ENCODE measurements at places on chromosomes 5 and 9.

GRCh38 chr5:108528655-108529054 lies 146.8 kb upstream of the FBXL17 start:
- DNase-seq = no peak

GRCh38 chr9:125323615-125324014 lies 62.0 kb downstream of the GAPVD1 start:
- DNase-seq = no peak

GRCh38 chr5:124395287-124395686 lies 351.2 kb downstream of the ZNF608 start:
- no peak for DNase-seq

- DNase-seq = no peak
Observed at GRCh38 chr9:134554373-134555093, 87.1 kb upstream of the COL5A1 start.

DNA sequence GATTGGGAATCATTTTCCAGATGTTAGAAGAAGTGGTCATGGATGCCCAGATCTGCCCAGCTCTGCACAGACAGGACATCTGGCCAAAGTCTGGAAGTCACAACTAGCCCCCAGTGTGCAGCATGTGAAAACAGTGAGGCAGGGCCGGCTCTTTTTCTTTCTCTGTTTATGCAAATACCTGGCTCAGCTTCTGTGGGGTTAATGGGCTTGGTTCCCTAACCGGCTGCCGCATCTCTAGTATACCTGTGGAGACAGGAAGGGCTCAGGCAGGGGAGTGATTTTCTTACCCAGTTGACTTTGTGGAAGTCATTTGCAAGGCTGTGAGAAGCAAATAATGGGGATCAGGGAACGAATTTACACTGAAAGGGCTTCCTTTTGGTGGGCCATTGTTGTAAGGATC lies 254.8 kb upstream of the PANK3 start:
- DNase-seq = no peak

- DNase-seq = no peak
Observed at GRCh38 chr5:50964746-50965653, 298.6 kb downstream of the PARP8 start.

GRCh38 chr5:68214482-68215207 lies 911 bp upstream of the PIK3R1 start:
- no peak for DNase-seq

DNA sequence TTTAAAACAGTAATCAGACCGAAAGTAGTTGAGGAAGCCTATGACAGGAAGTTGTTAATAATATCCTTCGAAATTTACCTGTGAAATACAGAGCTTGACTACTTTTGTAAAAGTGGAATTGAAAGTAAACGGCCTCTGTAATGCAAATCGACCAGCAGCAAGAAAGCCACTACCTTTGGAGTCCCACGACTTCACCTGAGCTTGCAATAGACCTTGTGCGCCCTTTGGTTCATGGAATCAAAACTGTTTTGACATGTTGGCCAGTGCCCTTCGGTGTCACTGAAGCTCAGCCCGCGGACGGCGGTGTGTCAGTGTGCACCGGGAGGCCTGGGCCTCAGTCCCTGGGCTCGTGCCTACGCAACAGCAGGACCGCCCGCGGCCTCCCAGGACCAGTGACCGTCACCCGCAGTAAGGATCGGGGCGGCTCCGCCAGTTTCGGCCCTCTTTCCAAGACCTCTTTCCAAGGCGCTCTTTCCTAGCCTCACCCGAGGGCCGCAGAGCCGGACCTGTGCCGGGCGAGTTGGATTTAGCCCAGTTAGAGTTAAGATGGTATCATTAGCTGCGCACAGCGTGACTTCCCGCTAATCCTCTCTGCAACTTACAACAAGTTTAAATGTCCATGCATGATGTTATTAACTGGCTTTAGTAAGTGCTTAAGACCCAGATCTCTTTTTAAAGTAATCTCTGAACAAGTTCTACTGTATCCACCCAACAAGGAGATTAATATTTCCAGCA lies 223.3 kb downstream of the MEF2C start:
- DNase-seq = no peak

DNA sequence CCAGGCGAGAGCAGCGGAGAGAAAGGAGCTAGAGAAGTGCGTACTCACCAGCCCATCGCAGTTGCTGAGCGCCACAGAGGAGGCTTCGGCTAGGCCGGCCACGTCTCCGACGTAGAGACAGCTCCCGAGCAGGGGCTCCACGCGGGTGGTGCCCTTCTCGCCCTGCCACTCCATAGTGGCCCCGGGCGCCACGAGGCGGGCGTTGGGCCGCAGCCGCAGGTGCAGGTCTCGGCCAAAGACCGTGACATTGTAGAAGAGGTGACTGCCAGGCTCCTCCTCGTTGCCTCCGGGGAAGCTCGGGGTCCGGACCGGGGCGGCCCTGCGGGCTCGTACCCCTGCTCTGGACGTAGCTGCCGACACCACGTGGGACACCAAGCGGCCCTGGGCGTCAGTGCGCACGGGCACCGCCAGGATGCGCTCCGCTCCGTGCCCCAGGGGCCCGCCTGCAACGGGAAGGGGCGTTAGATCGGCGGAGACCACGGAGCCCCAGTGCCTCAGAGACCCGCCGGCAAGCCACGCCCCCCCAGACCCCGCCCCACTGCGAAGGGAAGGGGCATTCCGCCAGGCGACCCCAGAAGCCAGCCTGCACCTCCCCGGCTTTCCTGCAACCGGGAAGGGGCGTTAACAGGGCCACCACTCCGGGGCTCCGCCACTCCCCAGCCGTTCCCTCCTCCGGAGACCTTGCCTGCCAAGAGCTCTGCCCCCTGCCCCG lies 1.4 kb downstream of the ADAMTS2 start:
- DNase-seq = no peak

DNA sequence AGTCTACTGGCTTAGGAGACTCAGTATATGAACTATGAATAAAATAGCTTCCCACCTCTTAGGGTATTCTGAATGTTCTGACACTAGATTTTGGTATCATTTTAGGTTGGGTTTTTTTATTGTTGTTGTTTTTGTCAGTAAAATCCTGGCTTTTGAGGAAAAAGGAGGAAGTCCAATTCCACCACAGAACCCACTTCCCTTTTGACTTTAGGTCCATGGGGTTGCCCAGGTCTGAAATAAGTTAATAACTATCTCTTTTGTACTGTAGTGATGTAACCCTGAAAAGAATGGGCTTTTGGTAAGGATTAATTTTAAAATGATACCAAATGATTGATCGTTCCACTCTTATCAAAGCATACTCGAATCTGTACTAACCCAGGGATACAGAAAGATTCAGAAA lies 29.1 kb upstream of the IL12B start:
- no peak for DNase-seq

DNA sequence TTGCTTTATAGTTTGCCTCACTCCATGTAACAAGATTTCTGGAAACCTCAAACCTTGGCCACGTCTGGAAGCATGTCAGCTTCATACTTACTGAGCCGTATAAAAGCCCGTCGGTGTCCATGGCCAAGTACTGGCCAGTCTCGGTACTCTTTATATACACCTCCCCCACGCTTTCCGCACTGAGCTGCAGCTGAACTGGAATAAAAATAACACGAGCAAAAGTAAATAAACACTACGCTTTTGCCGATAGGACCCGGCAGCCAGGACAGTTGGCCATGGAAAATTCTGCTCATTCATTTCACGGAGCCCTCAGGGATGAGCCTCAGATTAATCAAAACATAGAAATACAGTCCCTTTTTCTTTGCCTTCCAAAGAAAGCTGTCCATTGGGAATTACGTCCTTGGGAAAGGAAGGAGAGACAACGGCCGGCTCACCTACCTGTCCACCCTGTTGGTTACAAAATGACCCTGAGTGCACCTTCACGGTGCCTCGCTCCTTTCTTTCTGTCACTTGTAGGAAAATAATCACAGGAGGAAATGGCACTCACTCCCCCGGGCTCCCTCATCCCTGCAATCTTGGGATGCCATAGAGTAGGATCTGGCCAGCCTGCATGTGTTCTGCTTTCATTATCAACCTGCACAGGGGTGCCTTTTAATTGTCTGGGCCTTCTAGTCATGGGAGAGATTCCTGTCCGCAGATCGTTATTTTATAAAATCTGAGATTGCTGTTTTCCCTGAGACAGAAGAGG lies 85.1 kb downstream of the FGF1 start:
- no peak for DNase-seq

GRCh38 chr5:39399135-39400036 lies 25.4 kb downstream of the DAB2 start:
- peak; percentile 90 for DNase-seq

- DNase-seq = peak; percentile 7
Observed at GRCh38 chr5:104344809-104345208, 782.2 kb upstream of the NUDT12 start.

- DNase-seq = no peak
Observed at GRCh38 chr9:81530310-81530810, 159.0 kb downstream of the TLE1 start.

GRCh38 chr5:54595721-54596120 lies 78.2 kb downstream of the SNX18 start:
- no peak for DNase-seq

DNA sequence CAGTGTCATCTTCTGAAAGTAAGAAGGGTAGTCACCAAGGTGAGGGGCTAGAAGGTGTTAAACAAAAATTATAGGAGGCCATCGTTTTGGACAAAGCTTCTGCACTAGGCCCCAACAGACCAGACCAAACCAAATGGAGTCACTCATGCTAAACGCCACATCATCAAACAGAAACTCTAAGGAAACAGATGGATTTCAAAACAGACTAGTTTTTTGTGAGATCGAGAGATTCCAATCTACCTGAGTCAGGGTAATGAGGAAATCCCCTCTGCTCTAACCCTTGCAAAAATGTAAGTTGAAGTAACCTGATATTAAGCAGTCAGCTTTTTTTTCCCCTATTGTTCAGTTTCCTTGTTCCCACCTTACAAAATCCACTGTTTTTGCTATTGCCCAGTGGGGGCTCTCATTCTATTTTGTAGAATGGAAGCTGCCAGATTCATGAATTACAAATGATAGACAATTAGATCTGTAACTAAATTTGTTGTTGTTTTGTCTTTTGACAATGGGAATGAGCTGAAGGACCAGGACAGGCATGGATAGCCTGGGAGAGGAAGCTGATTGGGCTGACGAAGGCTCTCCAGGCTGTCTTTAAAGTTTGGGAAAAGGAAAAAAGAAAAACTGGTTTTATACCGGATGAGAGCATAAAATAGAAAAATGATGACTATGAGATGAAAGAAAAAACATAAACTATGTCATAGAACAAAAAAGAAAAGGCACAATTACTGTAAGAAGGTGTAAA lies 94.7 kb upstream of the ADAMTSL1 start:
- peak; percentile 74 for DNase-seq

GRCh38 chr9:111065414-111065813 lies 27.1 kb upstream of the LPAR1 start:
- no peak for DNase-seq

DNA sequence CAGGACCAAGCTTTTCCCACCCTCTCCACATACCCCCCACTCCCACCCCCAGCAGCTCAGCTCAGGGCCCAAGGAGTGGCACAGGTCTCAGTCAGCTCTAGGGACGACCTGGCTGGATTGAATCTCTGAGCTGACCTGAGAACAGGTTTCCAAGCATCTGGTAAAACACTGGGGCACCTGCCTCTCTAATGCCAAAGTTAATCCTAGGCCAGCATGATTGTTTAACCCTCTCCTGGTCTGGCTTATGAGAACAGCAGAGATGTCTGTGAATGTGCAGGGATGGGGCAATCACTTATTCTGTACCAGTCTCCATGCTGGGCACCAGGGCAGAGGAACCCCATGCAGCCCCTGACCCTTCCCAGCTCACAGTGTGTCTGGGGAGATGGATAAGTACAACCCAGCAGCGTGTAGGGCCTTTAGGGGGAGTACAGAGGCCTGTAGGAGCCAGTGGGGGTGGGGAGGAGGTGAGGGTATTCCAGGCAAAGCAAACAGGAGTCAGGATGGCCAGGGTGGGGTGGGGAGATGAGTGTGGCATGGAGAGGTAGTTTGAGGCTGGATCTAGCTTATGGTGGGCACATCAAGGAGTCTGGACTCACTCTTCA lies 678 bp upstream of the KIF12 start:
- no peak for DNase-seq

- peak; percentile 47 for DNase-seq
Observed at GRCh38 chr9:136629879-136630661, 32.6 kb upstream of the EGFL7 start.

DNA sequence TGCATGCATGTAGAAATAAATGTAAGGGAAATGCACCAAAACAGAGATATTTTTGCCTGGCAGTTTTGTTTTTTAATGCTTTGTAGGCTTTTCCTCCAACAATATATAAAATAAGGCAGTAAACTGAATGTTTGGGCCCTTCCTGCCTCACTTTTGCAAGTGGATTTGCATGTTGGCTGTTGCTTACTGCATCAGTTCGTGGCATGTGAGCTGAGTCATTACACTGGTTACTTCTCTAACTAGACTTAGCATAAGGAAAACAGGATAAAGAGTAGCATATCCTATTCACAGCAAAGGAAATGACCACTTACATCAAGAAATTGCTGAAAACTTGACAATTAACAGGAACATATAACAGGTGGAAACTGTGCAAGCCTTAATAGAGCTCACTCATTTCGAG lies 113.4 kb downstream of the TLE1 start:
- DNase-seq = peak; percentile 43

DNA sequence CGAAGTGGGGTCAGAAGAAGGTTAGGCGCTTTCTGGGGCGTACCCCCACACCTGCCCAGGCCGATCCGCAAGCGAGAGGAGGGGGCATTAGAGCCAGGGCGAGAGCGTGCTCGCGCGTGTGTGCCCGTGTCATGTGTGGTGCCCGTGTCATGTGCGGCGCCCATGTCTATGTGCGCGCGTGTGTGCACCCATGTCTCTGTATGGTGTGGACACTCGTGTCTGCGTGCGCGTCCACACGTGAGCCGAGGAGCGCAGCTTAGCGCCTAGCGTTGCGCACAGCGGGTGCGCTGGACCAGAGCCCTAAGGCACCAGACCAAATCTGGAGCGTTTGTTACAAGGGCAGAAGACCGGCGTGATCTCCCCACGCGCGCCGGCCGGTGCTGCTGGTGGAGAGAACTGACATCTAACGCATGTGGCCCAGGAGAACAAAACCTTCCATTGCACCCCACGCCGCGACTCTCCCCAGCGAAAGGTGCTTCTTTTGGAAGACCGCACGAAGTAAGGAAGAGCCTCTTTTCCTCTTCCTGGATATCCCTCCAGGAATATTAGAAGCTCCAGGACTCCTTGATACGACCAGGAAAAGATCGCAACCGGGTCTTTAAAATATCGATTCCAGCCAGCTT lies 644 bp downstream of the NIM1K start:
- no peak for DNase-seq

Data from kidney capillary endothelial cell (primary cell).